LNCaP clone FGC (cell line): ENCODE measurements at places on chromosomes 3 and 15.

DNA sequence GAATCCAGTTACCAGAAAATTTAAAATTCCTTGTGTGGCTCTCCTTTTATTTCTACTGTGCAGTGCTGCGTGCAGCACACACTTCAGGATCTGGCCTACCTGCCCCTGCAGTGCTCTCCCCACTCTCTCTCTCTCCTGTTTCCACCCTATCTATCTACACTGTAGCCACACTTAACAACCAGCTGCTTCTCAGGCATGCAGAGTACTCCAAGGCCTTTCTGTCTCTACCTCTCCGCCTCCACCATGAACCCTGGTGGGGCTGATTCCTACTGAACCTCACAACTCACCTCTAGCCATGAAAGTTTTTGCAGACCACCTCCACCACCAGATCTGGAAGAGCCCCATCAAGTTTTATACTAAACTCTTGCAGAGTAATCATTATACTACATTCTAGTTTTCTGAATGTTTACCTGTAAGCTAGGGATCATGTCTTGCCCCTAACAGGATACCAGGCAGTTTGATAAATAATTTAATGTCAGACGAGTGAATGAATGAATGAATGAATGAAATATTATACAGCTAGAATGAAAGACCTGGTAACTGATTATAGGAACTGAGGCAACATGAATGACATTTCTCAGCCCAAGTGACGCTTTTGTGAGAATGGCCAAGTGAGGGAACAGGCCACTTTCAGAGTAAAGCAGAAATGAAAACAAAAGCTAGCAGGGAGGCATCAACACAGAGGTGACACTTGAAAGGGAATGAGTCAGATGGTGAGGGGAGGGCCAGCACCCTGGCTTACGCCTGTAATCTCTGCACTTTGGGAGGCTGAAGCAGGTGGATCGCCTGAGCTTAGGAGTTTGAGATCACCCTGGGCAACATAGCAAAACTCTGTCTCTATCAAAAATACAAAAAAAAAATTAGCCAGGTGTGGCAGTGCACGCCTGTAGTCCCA, 363.5 kb downstream of the FOXP1 start:
- no peak for DNase-seq

- DNase-seq: no peak
These were observed 97.1 kb upstream of the TNFAIP8L3 start for GRCh38 chr15:51191766-51192165.

GRCh38 chr15:99507504-99508310, 58.1 kb upstream of the MEF2A start:
- no peak for DNase-seq

DNA sequence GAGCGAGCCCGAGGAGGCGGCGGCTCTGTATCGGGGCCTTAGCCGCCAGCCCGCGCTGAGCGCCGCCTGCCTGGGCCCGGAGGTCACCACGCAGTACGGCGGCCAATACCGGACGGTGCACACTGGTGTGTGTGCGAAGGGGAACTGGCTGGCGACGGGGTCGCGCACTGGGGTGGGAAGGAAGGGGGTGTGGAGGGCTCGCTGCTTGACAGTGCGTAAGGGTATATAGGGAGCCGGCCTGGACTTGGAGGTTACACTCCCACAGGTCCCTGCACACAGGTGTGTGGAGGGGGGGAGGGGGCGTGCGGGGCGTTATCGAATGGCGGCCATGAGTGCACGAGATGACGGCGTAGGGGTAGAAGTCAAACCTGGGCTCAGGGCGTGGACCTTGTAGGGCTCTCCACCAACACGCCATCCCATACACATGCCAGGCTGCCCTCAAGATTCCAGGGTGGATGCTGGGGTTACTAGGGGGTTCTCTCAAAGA, 389 bp downstream of the APEH start:
- DNase-seq: no peak

- no peak for DNase-seq
These were observed 527.5 kb downstream of the NAALADL2 start for GRCh38 chr3:175386630-175387029.

- no peak for DNase-seq
These were observed 174.5 kb downstream of the CACNA1D start for GRCh38 chr3:53668872-53669271.

DNA sequence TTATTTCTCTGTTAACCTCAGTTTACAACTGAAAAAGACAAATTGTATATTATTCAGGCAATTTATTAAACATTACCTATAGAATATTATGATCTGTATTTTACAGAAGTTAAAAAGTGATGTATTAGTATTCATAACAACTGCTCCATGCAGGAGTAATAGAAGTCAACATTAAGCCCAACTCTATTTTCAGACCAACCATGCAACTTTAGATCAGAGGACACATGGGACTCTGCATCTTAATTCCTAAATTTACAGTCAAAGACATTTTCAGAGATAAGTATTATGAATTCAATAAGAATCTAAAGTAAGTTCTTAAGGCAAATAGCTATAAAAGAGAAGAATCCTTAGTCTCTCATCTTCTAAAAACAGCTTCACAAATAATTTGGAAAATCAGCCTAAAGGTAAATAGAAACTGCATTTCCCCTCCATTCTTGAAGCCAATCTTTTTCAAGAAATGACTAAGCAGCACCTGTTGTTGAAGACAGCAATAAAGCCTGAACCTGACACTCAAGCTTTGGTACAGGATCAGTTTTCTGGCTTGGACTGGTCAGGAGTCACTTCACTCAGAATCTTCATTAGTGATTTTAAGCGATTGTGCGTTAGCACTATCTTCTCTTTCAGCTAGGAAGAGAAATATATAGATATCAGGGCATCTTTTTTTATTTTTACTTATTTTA, 23.0 kb downstream of the OIP5 start:
- DNase-seq: no peak
